ENCODE measurements at places on chromosomes 6 and 20. TPM values are rescaled to one million over a fixed set of nuclear protein-coding genes. Genes with fewer than 3 reads are reported as not detected.
A peak's percentile ranks its signal among the peaks of the same experiment; 100 is the strongest.

GRCh38 chr20:58756450-58756775 is 63.8 kb downstream of the NPEPL1 start:
- DNase-seq = no peak

DNA sequence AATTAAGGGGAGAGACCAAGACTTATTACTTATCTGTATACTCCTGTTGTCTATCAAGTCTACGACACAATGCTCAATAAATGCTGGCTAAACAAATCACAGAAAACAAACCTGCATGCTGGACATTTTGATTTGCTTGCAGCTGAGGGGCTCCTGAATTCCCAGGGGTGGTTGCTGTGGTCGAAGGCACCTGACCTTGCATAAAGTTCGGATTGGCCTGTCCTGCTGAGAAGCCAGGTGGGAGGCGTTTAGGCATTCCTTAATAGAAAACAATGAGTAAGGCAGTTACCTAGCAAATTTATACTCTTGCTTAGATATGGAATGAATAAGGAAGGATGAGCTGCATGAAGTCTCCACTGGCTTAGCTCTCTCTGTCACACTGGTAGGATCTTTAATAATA is 50.5 kb downstream of the TP53INP2 start:
- DNase-seq = no peak

Gene FNDC1
- total RNA-seq = 0.16 TPM

- no peak for DNase-seq
These were observed 86.5 kb upstream of the MRPS10 start for GRCh38 chr6:42304053-42304712.

DNA sequence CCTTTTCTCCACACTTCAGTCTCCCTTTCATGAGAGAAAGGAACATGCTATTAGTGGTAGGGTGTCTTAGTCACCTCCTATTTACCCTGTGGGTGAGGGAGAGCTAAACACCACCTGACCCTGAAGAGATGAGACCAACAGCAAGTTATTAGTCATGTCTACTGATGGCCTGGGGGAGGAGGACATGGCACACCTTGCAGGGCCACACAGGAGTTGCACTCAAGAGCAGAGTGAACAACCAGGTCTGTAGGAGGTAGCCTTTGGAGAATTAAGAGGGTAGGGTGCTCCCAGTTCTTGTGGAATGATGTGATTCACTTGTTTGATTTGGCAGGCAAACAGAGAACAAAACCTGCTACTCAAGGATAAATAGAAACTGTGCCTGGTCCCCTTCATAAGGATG is 82.7 kb upstream of the FABP7 start:
- peak; percentile 22 for DNase-seq

GRCh38 chr20:38489181-38489580 is 16.5 kb downstream of the RALGAPB start:
- no peak for DNase-seq

DNA sequence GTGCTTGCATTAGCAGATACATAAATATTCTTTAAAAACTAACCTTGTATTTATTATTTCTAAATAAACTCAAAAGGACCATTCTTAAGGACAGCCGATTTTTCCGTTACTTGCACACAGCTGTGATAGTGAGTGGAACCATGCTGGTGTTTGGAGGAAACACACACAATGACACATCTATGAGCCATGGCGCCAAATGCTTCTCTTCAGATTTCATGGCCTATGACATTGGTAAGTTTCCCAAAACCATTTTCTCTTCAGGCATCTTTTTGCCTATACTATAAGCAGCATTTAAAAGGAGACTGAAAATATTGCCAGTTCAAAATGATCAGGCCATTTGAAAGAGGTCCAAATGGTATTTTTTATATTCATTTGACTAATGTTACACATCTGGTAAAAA is 92.3 kb downstream of the ATRN start:
- no peak for DNase-seq

DNA sequence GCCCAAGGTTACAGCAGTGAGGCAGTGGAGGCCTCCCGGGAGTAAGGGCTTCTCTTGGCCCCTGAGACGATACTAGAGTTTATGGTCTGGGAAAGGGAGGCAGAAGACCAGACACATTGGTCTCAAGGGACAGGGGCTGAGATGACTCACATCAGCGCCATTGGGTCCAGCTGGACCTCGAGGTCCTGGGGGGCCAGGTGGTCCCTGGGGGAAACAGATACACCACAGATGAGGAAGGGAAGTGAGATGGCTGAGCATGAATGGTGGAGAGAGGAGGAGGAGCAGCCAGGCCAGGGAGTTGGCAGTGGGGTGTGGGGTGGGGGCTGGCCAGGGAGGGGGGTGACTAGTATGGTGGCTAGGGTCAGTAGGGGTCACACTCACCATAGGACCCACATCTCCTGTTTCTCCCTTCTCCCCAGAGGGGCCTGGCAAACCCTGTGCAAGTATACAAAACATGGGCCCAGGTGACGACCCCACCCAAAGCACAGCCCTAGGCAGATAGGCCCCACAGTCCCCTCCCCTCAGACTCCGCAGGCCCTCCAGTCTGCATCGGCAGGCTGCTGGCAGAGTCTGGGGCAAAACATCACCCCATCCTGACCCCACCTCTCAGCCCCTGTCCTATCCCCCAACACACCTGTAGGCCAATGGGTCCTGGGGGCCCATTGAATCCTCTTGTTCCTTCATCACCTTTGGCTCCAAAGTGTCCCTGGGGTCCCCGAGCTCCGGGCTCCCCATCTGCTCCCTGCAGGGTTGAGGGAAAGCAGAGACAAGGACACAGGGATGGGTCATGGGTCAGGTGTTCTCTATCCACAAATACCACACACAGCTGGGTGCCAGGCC is 21.9 kb downstream of the COL11A2 start:
- no peak for DNase-seq

DNA sequence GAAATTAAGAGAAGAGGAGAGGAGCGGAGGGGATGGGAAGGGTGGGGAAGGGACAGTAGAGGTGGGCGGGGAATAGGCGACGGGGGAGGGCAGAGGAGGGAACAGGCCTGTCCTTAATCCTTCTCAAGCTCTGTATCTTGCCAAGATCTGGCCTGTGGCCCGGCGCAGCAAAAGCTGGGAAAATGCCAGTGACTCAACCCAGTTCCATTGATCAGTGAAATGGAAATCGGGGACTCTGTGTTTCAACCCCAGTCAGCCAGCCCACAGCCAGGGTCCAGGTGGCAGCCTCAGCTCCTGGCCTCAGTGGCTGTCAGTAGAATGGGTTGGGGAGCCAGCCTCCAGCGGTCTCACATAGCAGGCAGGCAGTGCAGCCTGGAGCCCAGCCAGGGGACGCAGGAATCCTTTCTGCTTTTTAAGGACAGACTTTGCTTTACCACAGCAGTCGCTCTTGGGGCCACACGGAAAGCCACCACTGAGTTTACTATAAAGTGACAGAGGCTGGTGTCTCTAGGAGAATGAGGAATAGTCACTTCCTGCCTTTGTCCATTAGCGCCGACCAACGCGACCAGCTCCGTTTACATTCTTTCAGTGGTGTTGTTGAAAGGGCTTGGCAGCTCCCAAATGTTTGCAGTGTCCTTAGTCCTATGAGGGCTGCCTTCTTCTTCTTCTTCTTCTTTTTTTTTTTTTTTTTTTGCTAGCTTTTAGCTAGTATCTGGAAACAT is 128.0 kb downstream of the RIN2 start:
- peak; percentile 50 for DNase-seq

DNA sequence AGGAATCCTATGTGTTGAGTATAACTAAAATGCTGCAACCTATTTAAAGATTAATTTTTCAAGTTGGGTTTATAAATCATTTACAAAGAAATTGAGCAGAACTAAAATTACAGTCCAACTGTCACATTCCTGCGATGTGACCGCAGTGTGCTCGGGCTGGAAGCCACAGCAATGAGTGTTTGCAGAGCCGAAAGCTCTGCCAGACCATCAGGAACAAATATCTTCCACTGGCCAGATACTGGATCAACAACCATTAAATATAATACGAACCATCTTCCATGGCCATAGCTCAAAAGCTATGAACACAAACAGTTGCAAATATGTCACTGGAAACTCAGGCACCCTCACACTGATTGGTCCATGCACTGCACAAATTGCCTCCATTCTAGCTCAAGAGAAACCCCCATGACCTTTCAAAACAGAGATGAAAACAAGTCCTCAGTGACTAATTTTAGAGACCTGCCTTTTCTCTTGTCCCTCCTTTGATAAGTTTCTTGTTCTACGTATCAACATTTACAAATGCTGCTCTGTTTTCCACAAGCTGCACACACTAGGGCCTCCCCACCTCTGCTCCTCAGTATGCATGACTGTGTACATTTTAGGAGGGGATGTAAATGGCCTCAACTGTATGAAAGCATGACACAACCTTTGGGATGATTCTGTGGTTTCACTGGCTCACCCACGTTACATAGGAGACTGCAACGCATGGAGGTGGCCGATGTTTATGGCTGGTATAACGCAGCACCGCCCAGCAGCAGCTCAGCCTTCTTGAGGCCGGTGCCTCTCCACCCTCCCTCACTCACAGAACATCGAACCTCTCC is 171.7 kb downstream of the WDR27 start:
- peak; percentile 88 for DNase-seq

- peak; percentile 26 for DNase-seq
These were observed 272.5 kb downstream of the BTBD9 start for GRCh38 chr6:38367231-38367630.

GRCh38 chr6:108757357-108757756 is 90.9 kb upstream of the ARMC2 start:
- DNase-seq = no peak

- DNase-seq = no peak
These were observed 30.4 kb downstream of the RALY start for GRCh38 chr20:34023937-34024722.

Gene KCNQ2
- total RNA-seq = not detected

DNA sequence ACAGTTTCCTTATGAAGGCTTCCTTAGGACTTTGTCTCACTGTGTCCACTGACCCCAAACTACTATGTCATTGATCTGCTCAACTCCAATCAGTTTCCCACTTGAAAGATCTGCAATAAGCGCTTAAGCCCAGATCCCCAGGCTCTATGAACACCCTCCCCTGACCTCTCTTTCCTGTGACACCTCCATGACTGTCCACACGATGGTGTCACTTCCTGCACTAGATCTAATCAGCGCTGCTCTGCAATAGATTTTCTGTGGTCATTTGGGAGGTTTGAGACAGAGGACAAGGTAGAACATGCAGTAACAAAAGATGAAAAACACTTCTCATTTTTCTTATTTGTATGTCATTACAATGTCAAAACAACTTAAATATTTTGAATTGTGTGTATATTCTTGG is 304.6 kb upstream of the AGPAT4 start:
- no peak for DNase-seq

DNA sequence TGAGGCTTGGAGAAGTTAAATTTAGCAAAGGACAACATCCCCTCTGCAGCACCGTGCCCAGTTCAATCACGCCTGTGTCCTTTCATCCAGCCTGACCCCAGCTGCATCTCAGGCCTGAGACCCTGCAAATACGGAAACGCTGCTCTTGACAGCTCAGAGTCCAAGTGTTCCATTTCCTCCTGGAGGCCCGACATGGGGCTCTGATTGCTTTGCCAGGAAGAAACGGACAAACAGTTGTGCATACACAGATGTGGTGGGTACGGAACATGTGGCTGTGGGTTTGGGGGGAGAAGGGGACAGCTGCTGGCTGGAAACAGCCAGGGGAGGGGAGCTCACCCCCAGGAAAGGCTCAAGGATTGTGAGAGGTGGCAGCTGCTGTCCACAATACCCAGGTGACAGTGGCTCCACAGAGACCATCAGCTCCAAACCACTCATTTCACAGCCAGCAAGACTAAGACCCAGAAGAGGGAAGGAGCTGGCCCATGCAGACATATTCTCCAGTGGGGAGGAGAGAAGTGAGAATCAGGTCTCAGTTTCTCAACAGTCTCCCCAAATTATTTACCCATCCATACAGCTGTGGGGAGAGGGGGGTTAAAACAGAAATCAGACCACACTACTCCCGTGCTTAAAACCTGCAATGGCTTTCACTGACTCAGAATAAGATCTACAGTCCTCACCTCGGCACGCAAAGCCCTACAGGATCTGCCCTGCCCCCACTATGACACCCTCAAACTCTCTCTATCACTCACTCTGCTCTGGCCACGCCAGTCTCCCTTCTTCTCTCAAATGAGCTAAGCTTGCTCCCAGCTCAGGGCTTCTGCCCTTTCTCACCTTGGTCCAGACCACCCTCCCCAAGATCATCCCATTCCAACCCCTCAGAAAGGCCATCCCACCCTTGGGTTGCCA is 89.1 kb downstream of the PREX1 start:
- DNase-seq = no peak
